Hepatocyte (in vitro differentiated cells): ENCODE measurements at places on chromosomes 1 and 21.
A peak's percentile ranks its signal among the peaks of the same experiment; 100 is the strongest.

- DNase-seq: no peak
These were observed 21.4 kb downstream of the TGFB2 start for GRCh38 chr1:218366322-218367052.

DNA sequence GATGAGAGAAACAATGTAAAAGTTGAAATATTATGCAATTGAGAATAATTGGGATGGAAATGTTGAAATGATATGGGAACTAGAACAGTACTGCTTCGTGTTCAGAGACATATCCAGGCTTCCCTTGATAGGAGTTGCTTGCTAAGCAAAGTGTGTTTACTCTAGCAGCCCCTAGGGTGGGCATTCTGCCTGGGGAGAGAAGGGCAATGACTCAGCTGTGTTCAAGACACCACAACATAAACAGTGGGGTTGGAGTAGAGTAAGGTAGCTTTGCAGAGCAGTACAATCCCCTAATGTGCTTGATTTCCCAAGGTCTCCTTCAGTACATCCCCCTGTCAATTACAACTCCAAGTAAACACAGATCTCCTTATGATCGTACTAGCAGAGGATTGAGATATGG is 4.8 kb upstream of the PCNX2 start:
- no peak for DNase-seq

DNA sequence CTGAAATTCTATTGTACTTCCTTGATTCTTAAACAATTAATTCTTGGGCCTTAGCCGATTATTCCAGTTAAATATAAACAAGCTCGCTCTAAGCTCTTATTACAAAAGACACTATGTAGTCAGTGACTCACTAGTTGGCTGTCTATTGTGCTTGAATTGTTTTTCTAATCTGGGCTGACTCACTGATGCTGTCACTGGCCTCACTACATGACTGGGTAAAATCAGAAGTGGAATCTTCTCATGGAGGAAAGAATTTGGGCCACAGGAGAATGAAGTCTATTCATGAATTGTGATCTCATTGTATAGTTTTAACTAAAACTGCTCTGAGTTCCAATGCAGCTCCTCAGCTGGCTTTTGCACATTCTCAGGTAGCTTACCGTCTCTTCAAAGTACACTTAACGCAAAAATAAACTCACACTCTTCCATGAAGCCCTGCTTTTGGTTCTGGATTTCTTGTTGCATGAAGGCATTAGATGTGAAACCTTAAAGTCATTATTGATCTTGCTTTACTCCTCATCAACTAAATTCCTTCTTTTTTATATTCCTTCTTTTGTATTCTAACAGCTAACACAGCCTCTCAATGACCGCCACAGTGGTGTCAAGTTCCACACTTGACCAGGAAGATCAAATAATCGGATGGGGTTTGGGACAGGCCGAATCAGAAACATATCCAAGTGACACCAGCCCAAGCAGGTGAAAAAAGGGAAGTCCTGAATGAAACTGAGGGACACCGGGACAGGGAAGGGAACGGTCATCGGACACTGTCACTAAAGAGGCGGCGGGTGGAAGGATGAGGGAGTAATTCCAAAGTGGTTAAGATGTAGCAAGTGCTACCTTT is 80.9 kb upstream of the LBR start:
- DNase-seq: peak; percentile 70

DNA sequence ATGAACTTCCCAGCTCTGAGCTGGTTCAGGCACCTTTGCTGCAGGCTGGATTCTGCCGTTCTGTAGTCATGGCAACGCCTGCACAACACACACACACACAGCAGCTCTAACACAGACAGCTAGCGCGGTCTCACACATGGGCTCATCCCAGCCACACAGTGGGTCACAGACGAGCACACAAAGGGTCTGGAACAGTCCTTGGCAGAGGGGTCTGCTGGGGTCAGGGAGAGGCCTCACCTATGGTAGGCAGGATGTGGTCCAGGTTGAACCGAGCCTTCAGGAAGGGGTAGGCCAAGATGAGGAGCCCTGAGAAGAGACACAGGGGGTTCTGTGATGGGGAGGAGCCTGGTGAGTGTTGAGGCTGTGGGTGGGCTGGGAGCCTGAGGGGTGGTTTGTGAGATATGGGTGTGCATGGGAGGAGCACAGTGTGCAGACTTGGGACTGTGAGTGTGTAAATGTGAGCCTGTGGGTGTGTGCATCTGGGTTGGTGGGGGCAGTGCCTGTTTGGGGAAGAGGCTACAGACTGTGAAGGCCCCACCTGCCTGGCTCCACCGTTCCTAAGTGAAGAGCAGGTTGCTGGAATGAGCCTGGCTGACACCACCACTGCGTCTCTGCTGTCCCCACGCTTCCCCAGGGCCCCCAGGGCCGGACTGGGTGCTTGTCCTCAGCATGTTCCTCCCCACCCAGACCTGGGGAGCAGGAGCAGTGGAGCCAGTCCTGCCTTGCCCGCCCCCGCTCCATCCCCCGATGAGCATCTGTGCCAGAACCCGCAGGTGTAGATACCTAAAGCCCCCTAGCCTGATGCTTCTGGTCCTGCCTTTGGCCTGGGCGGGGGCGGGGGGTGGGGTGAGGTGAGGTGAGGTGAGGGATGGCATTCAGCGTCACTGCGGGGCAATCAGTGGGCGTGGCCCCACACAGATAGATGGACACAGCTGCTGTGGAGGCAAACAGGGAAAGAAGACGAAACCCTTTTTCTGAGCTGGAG is 1.5 kb downstream of the KNCN start:
- DNase-seq: peak; percentile 58

DNA sequence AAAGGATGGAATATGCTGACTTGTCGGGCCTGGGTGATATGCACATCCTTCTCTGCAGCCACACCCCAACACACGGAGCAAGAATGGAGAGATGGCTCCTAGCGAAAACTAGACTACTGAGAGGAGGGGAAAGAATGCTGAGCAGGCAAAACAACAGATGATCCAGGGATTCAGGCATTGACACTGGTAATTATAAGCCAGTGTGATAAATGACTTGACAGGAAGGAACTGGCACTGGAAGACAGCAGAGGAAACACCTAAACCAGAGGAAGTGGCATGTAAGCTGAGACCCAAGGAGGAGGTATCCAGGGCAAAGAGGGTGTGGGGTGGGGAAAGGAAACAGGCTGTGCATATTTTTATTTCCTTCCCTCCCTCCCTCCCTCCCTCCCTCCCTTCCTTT is 31.7 kb upstream of the KHDRBS1 start:
- DNase-seq: no peak

DNA sequence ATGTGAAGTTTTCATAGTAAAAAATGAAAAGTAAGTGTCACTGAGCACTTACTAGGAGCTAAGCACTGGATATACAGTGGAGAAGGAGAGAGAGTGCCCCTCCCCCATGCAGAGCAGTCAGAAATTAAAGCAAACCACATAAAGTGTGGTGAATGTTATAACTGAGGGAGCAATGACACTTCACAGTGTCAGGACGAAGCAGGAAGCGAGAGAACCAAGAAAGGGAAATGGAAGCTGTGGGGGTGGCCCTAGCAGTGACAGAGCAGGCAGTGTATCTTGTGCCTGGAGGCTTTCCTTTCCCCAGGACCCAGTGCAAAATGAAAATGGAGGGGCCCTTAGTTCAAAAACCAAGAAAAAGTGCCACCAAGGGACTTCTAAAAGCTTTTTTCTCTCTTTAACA is 21.5 kb upstream of the RCAN3 start:
- DNase-seq: no peak

- no peak for DNase-seq
These were observed 68.0 kb upstream of the TRAPPC10 start for GRCh38 chr21:43944078-43944633.

DNA sequence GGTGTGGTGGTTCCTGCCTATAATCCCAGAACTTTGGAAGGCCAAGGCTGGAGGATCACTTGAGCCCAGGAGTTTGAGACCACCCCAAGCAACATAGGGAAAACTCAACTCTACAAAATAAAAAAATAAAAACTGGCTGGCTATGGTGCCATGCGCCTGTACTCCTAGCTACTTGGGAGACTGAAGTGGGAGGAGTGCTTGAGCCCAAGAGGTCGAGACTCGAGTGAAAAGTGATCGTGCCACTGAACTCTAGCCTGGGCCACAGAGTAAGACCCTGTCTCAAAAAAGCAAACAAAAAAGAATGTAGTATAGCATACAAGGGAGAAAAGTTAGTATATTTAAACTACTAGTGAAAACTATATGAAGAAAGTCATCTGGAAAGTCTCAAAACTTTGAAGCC is 66.7 kb downstream of the ARID4B start:
- DNase-seq: no peak

DNA sequence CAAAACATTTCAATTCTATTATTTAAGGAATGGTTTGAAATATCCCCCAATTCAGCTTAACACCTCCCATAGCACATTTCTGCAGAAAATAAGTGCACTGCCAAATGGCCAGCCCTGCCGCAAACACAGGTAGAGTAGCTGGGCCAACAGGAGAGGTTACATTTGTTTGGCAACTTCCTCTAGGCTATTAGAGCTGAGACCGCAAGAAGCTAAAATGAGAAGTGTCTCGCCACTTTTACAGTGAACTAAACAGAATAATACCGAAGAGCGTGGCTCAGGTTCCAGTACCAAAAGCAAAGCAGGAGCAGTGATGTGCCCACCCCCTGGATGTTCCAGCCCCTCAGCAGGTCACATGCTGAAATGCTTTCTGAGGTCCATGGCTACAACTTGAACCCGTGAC is 154.5 kb upstream of the PKN2 start:
- DNase-seq: no peak

DNA sequence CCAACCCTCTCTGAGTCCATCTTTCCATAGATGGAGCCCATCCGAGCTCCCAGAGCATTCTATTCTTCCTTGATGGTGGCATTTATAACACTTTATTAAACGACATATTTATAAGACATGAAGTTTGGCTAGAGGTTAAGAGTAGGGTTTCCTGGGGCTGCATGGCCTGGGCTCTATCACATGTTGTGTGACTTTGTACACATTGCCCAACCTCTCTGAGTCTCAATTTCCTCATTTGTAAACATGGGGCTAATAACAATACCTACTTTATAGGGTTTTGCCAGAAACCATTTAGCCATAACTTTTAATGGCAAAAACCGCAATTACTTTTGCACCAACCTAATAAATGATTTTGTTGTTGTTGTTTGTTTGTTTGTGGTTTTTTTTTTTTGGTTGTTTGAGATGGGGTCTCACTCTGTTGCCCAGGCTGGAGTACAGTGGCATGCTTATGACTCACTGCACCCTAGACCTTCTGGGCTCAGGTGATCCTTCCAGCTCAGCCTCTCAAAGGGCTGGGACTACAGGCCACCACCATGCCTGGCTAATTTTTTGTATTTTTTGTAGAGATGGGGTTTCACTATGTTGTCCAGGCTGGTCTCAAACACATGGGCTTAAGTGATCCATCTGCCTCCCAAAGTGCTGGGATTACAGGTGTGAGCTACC is 13.9 kb upstream of the ASAP3 start:
- no peak for DNase-seq

DNA sequence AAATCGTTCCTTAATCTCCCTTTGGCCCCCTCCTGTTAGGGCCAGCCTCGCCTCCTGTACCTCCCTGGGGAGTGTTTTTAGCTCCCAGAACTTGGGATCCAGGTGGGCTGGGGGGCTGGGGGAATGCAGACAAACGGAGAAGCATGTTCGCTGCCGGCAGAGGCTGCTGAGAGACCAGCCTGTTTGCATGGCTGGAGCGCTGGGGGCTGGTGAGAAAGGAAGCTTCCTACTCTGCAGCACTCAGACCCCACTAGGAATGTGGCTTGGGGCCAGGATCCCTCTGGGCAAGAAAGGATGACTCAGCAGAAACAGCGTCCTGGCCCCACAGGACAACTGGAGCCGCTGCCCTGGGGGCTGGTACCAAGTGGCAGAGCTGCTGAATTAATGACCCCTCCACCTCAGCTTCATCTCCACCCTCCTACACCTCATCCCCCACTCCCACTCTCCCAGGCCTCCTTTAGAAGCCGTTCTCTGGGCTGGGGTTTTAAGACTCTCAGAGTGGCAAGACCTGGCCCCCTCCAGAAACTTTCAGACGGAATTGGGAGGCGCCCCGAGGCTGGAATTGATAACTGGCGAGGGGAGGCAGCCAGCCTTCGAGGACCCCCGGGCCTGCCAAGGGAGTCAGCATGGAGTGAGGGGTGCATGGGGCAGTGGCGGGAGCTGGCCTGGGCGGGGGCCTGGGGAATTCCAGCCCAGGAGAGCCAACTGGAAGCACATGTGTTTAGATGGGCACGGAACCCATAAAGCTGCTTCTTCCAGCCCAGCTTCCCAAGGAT is 28.5 kb upstream of the EPS8L3 start:
- peak; percentile 90 for DNase-seq

DNA sequence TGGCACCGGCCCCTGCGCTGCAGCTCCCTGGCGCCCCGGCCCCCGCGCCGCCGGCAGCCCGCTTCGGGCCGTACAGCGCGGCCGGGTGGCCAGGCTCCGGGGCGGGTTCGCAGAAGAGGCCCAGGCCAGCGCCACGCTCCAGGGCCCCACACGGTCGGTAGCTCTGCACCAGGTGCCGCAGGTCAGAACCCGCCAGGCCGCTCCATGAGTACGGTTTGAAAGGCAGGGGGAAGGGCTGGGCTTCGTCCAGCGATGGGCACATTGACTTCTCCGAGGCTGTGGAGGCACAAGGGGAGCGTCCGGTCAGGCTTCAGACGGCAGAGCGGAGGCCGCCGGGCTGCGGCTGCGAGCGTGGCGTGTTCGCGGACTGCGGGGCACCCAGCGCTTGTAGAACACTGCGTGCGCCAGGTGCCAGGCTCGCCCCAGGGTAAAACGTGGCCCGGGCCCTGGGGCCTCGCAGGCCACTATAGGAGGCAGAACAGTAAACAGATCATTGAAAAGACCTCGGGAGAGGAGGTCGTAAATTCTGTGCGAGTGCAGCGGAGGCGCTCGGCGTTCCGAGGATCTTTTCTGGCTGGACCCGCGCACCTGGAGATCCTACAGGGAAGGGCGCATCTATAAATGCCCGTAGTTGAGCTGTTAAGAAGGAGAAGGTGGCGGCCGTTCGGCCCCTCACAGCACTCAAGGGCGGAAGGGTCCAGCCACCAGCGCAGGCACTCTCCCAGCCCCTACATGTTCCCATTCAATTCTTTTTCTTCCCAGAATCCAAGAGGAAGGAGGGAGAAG is 5.7 kb downstream of the GFI1 start:
- peak; percentile 17 for DNase-seq

GRCh38 chr1:209411491-209411929 is 172.0 kb upstream of the CAMK1G start:
- no peak for DNase-seq

GRCh38 chr1:119372503-119373086 is 4.0 kb downstream of the HAO2 start:
- peak; percentile 87 for DNase-seq

- no peak for DNase-seq
These were observed 27.1 kb downstream of the PRDX6 start for GRCh38 chr1:173504268-173504667.

GRCh38 chr1:19435181-19435580 is 50.2 kb downstream of the CAPZB start:
- peak; percentile 33 for DNase-seq
